ACHN (cell line): ENCODE measurements at places on chromosomes 5 and 9.

DNA sequence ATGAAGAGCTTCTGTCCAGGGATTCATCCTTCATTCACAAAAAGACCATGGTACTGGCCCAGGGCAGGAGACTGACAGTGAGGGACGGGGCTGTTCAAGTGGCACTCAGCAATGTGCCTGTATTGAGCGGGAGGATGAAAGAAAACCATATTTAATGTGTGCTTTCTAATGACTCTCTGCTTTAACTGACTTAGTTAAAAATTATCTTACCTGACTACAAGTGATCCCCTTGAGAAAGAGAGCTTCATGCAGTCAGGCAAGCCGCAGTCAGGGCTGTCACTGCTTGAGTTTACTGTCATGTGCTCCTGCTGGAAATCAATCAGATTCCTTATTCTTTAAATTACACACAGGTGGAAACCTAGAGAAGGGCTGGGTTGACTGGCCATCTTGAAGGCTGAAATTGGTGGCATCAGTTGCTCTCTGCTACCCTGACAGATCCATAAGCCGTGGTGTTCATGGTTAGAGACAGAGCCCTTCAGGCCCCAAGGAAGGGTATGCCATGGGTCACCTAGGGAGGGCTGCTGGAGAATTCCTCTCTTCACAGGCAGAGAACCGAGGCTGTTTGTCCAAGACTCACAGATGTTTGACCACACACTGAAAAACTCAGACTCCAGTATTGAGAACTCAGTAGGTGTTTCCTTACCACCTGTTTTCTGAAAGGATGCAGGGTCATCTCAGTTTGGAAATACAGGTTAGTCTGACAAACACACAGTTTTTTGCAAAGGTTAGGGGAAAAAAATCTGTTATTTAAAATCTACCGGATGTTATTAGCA is 70.9 kb downstream of the TRIO start:
- DNase-seq, result no peak

- no peak for DNase-seq
Observed at GRCh38 chr5:83156001-83156400, 78.7 kb downstream of the XRCC4 start.

DNA sequence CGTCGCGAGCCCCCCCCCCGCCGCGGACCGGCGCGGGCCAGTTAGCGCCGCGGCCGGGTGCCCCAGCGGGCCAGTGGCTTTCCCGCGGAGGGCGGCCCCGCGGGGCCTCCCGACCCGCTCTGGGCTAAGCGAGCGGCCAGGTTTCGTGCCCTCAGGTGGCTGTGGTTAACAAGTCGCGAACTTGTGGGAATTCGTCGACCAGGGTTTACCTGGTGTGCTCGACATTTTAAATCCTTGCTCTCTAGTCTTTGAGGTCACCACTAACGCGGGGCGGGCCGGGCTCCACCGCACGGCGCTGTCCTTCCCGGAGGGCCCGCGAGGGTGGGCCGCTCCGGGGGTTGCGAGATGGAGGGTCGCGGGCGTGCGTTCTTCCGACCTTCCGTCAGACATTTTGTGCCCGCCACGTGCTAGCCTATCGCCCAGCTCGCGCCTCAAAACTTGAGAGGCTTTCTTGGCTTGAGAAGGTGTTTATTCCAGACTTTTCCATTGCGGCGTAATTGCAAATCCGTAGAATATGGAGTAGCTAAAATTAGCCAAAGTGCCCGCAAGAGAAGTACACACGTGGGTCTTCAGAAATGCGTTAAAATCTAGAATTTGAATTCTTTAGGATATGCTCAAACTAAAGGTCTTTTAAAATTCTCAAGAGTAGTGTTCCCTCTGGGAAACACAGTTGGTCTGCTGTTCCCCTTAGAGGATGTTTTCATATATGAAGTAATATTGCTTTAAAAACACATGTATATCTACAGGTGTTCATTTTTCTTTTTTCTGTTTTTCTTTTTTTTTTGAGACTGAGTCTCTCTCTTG is 2.1 kb downstream of the ANP32B start:
- peak; percentile 19 for DNase-seq

GRCh38 chr9:80928697-80929096 is 760.6 kb downstream of the TLE1 start:
- no peak for DNase-seq

GRCh38 chr5:159120446-159120845 is 20.7 kb upstream of the EBF1 start:
- no peak for DNase-seq

GRCh38 chr5:128591598-128592455 is 53.8 kb upstream of the FBN2 start:
- no peak for DNase-seq

GRCh38 chr9:101201630-101202029 is 173.1 kb downstream of the PLPPR1 start:
- DNase-seq, result no peak

DNA sequence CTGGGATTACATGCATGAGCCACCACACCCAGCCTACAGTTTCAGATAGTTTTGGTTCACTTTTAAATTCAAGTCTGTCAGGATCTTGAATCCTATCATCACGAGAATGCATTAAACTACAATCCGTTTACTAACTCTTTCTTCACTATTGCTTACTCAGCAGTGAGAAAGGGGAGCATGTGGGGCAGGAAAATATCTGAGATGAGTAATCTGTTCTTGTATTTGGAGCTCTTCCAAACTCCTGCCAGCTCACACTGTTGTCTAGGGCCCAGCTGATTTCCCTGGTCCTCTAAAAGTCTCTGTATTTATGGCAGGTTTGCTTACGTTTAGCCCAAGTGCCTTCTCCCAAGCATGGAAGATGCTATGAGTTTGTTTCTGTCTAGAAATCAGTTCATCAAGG is 152.2 kb downstream of the FGF18 start:
- peak; percentile 30 for DNase-seq

GRCh38 chr9:73583576-73583975 is 431.9 kb downstream of the ANXA1 start:
- DNase-seq, result peak; percentile 1

GRCh38 chr9:80561526-80561925 is 989.8 kb downstream of the TLE4 start:
- DNase-seq, result no peak

DNA sequence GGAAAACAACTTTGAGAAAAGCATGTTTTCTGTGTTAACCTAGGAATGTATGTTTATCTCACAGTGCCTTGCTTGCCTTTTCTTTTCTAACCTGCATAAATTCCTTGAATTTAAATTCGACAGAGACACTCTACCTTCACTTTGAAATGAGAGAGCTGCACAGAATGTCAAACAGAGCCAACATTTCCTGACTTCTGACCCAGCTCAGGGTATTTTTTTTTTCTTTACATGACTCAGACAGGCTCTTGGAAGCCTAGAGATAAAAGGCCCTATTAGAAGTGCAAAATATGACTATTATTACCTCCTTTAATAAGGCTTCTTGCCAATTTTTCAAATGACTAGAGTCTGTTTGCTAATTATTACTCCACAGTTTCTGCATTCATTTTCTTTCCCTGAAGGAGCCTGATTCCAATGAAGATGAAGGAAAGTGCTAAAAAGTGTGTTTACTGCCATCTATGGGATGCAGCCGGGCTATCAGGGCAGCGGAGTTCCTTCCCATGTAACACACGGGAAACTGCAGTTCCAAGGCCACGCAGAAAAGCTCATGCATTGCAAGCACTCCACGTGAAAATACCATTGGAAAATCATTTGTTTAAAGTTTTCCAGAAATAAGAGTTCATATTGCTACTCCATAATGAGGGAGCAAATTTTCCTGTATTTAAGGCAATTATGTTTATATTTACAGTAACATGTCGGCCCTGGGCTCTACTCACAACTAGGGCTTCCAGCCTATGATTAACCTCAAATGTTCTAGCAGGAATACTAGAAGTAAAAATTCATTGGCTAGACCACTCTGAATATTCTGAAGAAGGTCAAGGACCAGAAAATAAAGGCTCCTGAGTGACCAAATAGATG is 485.6 kb downstream of the ZSWIM6 start:
- DNase-seq, result peak; percentile 49

GRCh38 chr9:99785010-99785590 is 36.6 kb upstream of the NR4A3 start:
- DNase-seq, result no peak

- no peak for DNase-seq
Observed at GRCh38 chr5:140342896-140343295, 3.5 kb downstream of the HBEGF start.

- DNase-seq, result no peak
Observed at GRCh38 chr5:111643499-111643898, 113.5 kb downstream of the NREP start.

- no peak for DNase-seq
Observed at GRCh38 chr5:172597755-172598155, 43.3 kb upstream of the NEURL1B start.

- DNase-seq, result no peak
Observed at GRCh38 chr9:124940521-124940893, 376 bp downstream of the GOLGA1 start.

DNA sequence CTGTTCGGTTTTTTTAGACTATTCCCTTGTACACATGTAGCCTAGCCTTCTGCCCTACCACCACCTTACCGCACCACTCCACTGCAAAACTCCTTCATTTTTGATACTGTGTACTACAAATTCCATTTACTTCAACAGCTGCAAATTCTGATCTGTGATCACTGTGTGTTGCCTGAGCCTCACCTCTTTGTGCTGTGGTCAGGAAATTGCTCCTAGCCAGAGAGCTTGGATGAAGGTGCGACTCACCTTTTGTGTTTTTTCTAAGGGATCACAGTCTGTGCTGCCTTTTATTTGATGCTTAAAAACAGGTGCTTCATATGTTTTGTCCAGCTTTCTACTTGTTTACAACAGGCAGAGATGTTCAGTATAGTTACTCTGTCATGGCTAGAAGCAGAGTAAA is 31.5 kb downstream of the CSNK1G3 start:
- DNase-seq, result no peak

GRCh38 chr5:26482810-26483375 is 555.5 kb downstream of the CDH9 start:
- peak; percentile 48 for DNase-seq

GRCh38 chr9:70438341-70438928 is 24.0 kb upstream of the KLF9 start:
- peak; percentile 17 for DNase-seq

DNA sequence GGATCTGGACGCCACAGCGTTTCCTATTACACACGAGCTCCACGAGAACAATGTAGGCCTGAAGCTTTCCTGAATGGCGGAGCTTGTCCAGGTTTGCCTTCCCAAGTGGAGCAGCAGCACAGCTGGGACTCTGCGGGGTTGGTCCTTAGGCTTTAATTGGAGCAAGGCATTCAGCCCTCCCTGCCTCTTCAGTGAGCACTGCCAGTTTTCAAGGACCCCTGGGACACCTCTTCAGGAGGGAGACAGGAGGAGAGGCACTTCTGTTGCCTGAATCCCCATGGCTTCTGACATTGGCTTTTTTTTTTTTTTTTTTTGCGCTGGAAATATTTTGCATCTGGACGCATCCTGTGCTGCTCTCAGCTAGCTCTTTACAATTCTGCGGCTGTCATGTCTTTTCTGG is 179.4 kb downstream of the SEMA6A start:
- no peak for DNase-seq

DNA sequence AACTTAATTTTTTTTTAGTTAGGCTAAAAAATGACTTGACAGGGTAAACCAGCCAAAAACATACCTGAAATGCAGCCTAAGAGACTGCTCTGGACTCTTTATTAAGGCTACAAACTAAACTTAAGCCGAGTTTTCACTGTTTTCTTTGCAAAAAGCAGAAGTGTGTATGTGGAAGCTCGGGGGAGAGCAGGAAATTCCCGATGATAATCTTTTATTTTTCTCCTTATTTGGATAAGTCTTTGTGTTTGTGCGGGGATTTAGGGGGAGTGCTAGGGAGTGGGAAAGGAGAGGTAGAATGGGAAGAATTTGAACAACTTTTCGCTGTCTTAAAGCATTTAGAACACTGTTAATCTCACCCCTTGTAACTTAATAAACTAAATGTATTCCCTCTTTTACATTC is 30.7 kb upstream of the GPR21 start:
- no peak for DNase-seq

DNA sequence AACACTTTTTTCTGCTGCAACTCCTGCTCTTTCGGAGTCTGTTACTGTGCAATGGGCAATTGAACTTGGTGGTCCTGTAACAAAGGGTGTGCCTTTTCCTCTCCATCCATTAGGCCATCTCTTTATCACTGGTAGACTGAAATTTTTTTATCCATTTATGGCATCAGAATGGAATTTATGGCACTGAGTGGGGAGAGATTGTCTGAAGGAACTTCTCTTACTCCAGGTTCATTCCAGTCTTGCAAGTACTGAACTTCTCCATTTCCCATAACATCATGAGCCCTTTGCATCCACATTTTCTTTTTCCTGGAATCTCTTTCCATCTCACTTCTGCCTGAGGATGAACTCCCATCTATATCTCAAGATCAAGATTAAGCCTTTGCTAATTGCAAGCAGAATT is 10.0 kb downstream of the SLC46A2 start:
- DNase-seq, result no peak

DNA sequence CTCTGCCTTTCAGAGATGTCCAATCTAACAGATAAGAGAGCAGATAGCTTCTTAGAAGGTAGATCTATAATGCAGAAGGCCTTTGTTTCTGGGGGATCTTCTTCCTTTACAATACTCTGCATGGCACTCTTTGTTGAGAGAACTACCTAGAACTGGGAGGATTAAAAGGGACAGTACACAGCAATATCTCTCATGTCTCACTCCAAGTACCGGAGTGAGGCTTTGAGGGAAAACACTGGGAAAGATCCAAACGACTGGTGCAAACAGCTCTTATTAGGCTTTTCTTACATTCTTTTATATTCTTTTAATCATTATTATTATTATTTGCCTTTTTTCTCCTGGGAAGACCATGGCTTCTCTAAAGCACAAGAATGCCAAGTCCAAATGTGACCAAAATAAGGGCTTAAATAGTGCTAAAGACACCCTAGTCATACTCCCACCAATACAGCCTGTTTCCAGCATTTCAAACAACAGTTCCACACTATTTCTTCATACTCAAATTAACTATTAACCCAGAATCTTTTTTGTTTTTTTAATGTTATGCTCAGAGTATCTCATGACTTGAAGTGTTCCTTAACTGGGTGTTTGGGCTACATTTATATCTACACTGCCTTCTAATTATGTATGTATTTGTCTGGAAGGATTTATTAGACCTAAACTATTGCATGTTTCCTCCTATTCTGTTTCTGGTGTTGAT is 52.7 kb downstream of the ABHD17B start:
- no peak for DNase-seq
